Left colon (tissue), 2 donors: ENCODE measurements at places on chromosomes 7 and 10. TPM values are rescaled to one million over a fixed set of nuclear protein-coding genes. Genes with fewer than 3 reads are reported as not detected.

DNA sequence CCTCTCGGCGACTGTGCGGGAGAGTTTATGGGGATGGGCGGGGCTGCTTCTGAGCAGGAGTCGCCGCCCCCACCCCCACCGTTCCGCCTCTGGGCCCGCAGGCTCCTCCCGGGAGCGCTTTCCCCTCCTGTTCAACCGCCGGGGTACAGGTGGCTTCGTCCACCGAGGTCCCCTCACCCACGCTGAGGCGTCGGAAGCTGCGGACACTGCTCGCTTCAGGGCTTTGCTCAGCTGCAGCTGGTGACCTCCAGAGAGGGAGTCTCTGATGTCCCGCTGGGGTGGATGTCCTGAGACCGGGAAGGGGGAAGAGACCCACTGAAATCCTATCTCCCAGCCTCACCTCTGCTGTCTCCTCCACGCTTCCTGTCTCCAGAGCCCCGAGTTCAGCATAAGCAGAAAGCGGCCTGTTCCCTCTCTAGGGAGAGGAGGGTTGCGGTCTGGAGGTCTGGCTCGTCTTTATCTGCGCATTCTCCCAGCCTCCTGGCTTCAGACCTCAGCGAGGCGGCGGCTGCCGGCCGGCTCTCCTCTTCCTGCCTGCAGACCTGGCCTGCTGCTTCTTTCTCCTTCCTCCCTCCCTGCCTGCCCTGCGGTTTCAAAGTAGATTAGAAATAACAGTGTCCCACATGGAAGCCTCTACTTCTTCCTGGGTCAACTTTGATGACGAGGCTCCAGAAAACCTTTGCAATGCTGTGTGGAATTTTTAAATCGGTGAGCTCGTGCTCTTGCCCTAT is 1.8 kb downstream of the CYP2E1 start:
- no peak for DNase-seq

The GPER1 gene
- total RNA-seq: 20.8 TPM

The HOXA7 gene
- total RNA-seq: 38.9 TPM

The SYT15 gene
- 1.4 TPM for total RNA-seq
